SK-N-SH treated with all-trans-retinoic acid at 6 μM for 48 hours (cell line): ENCODE measurements at places on chromosomes 11 and 22.

- ATAC-seq, result no peak
Observed at GRCh38 chr11:125070699-125071254, 7.7 kb downstream of the SLC37A2 start.

- ATAC-seq, result no peak
Observed at GRCh38 chr11:64229744-64230170, 591 bp upstream of the DNAJC4 start.

DNA sequence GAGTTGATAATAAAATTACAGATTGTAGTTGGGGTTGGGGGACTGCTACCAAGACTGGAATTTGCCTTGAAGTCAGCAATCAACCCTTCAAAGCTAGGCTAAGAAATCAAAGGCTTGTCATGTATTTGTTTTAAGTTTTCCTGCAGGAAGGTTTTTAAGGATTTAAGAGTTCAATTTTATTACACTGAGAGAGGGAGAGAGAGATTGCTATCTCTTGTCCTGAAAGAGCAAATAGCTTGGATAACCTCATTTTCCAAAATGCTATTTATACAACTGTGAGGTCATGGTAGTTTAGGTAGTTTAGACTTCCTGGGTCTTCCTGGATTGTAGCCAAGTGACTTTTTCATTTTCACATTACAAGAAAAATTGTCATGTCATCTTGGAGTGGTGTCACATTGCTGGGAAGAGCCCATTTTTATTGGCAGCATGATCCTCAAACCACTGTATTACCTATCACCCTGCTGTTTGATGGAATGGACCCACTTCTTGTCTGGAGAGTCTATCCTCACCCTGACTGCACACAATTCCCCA, 10.1 kb upstream of the PRSS23 start:
- no peak for ATAC-seq

- no peak for ATAC-seq
Observed at GRCh38 chr11:55658031-55658573, 3.9 kb upstream of the OR4C6 start.

- ATAC-seq, result no peak
Observed at GRCh38 chr22:17580441-17581031, 17.2 kb downstream of the SLC25A18 start.

- peak; percentile 79 for ATAC-seq
Observed at GRCh38 chr11:102139081-102139498, 28.8 kb downstream of the YAP1 start.

DNA sequence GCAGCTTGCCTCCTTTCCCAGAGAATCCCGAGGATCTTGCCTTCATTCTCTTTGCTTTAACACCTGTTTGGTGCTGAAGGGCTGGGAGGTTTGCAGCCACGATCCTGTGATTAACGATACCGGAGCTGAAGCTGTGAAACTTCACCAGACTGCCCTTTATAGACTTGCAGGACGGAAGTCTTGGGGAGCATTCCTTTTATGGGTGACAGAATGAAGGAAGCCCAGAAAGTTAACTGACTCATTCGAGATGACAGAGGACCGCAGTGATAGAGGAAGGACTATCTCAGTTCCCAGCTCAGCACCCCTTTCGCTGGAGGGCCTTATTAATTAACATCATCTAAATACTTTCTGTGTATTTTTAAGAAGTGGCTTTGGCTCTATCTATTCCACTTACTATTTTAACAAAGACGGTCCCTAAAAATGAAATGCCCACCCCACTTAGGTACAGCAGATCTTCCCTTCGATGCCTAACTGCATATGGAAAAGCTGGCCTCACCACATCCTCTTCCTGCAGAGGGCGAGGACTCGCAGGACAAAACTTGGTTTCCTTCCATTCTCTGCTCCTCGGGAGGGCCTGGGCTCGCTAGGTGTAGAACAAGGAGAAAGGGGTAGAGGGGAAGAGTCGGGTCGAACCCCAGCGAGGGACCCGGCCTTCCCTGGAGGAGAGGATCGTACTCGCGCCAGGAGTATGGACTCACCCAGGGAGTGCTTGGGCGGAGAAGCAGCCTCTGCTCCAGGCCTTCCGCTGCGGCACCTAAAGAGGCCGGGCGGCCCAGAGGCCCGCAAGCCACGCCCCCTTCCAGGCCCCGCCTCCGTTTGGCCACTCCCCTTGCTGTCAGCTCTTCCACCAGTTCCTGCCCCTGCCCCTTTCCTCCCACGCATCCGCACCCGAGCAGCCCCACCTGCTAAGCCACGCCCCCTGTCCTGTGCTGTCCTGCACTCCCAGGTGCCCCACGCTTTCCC, 30.7 kb upstream of the USP47 start:
- no peak for ATAC-seq

GRCh38 chr11:47396049-47396320, 12.4 kb upstream of the SLC39A13 start:
- no peak for ATAC-seq

GRCh38 chr22:45535290-45535689, 32.6 kb downstream of the FBLN1 start:
- ATAC-seq, result no peak

- no peak for ATAC-seq
Observed at GRCh38 chr11:96299155-96299888, 43.7 kb downstream of the MAML2 start.
